ENCODE measurements at places on chromosomes 4 and X. TPM values are rescaled to one million over a fixed set of nuclear protein-coding genes. Genes with fewer than 3 reads are reported as not detected.

The GPR173 gene
- 7.6 TPM for total RNA-seq

The FAM133A gene
- not detected for total RNA-seq

The CXCL11 gene
- 0.31 TPM for total RNA-seq

The KDM6A gene
- total RNA-seq, result 86.0 TPM

The PCDH19 gene
- 2.8 TPM for total RNA-seq

The ANOS1 gene
- 2.3 TPM for total RNA-seq

The TMSB15C gene
- total RNA-seq, result 1.4 TPM

The KLB gene
- 0.08 TPM for total RNA-seq

The CXCL13 gene
- total RNA-seq, result 1.6 TPM

The SPOCK3 gene
- 5.1 TPM for total RNA-seq

The CDK16 gene
- 85.4 TPM for total RNA-seq

The SAGE1 gene
- total RNA-seq, result not detected

The DMP1 gene
- total RNA-seq, result not detected

The CACNA1F gene
- total RNA-seq, result 0.49 TPM

The CTAG1B gene
- not detected for total RNA-seq

The UNC5C gene
- 6.2 TPM for total RNA-seq

The MAGEB6 gene
- not detected for total RNA-seq

The CTAG2 gene
- total RNA-seq, result not detected

The IQSEC2 gene
- 31.7 TPM for total RNA-seq

The OTUD5 gene
- total RNA-seq, result 53.8 TPM

The HTN1 gene
- not detected for total RNA-seq

The LONRF3 gene
- 6.9 TPM for total RNA-seq

The DMRTC1B gene
- 1.1 TPM for total RNA-seq

The TMEM35A gene
- total RNA-seq, result 11.5 TPM

The SRPK3 gene
- total RNA-seq, result 2.7 TPM

The MMRN1 gene
- 32.3 TPM for total RNA-seq

The ANXA10 gene
- total RNA-seq, result 36.3 TPM

The MAGEB1 gene
- total RNA-seq, result not detected

The GABRG1 gene
- total RNA-seq, result not detected

The EGF gene
- total RNA-seq, result 0.23 TPM

The FAT4 gene
- total RNA-seq, result 9.8 TPM

The GPM6B gene
- total RNA-seq, result 15.9 TPM

The FUNDC1 gene
- total RNA-seq, result 16.1 TPM

The AIFM1 gene
- 28.5 TPM for total RNA-seq
